ENCODE measurements at places on chromosomes 3 and 15.

GRCh38 chr3:178603735-178604134 is 67.5 kb downstream of the KCNMB2 start:
- DNase-seq: no peak

- DNase-seq: no peak
Measured at GRCh38 chr15:83248151-83249029, 36.1 kb downstream of the BNC1 start.

DNA sequence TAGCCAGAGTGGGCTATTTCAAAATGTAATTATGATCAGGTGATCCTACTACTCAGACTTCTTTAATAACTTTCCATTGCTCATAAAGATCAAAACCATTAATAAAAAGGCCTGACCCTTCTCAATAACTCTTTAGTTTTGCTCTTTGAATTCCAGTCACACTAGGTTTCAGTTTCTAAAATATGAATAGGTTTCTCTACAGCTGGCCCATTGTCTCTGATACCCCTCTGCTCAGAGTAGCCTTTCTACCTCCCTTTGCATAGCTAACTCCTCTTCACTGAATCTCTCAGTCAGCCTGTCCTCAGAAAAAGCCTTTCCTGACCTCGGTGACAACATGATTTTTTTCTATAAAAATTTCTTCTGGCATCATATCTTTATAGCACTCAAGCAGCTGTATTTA is 209.1 kb downstream of the UNC13C start:
- DNase-seq: no peak

DNA sequence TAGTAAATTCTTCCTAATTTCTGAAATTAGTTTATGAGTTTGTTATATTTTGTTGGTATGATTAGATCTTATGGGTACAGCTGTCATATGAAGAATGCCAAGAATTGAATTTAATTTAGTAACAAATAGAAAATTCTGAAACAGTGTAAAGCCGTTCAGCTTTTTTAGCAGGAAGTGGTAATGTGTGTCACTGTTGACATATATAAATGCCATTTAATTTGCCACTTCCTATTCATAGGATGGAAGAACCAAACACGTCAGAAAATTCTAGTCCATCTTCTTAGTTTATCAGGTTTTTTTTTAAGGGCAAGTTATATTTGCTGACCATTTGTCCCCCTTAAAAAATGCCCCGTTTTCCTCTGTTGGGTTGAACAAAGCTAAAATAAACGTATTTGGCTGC is 43.0 kb downstream of the RAB8B start:
- no peak for DNase-seq

GRCh38 chr3:49805897-49806701 is 3.0 kb downstream of the INKA1 start:
- DNase-seq: no peak

All from activated CD8-positive, alpha-beta memory T cell treated with anti-CD3 and anti-CD28 coated beads for 48 hours (primary cell).